WTC11 (cell line): ENCODE measurements at places on chromosomes 1 and 21.

- no peak for DNase-seq
Measured at GRCh38 chr1:22550021-22550420, 13.3 kb upstream of the EPHA8 start.

GRCh38 chr1:179034720-179035119 is 9.0 kb downstream of the FAM20B start:
- no peak for DNase-seq

DNA sequence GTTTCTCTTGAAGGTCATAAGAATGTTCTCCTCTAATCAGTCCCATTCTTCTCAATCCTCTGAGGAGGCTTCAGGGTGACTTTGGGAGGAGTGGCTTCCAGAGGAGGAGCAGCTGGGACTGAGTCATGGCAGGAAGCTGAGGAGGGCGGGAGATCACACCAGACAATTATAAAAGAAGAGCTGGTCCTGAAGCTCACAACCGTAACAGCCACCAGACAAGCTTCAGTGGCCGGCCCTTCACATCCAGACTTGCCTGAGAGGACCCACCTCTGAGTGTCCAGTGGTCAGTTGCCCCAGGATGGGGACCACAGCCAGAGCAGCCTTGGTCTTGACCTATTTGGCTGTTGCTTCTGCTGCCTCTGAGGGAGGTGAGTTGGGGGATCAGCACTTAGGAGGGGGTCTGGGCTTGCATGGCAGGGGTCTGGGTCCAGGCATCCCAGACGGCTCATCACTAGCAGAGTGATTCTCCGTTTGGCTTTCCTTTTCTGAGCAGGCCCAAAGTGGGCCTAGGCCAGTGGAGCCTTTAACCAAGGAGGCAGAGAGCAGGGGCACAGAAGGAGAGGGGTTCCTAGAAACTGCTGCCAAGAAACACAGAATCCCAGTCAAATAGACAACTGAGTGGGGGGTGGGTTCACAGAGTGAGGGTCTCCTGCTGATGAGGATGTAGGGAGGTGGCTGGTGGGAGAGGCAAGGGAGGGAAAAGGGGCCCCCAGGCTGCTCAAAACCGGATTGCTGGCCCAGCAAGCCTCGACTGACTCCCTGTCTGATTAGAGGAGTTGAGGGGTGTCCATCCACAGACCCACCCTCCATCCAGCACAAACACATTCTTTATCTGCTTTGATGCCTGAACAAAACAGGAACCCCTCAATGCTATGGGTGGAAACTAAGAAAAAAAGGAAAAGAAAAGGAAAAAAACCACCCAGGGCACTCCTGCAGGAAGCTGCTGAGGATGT is at the start of gene ECM1:
ECM1 (plus strand) TSS at position 198 of the 953 bp plus-strand sequence; CDS start at position 299, 101 bp downstream.
- no peak for DNase-seq

- peak; percentile 32 for DNase-seq
Measured at GRCh38 chr1:42966688-42967612, 8.3 kb upstream of the SLC2A1 start.

DNA sequence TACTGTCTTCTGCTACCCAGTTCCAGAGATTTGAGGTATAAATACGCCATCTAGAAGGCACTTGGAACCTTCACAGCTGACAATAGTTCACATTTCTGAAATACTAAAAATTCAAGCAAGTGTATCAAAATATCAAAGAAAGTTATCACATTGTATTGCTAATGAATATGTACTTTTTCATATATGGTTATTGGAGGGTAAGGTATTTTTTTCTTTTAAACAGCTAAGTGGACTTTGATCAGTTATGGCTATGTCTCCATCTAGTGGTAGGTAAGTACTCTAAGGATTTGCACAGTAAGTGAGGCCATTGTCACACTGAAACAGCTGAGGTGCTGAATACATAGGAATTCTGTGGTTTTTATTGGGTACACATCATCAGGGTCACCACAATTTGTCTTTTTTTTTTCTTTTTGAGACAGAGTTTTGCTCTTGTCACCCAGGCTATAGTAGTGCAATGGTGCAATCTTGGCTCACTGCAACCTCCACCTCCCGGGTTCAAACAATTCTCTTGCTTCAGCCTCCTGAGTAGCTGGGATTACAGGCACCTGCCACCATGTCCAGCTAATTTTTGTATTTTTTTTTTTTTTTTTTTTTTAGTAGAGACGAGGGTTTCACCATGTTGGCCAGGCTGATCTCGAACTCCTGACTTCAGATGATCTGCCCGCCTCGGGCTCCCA is 49.1 kb upstream of the CR2 start:
- DNase-seq, result no peak

DNA sequence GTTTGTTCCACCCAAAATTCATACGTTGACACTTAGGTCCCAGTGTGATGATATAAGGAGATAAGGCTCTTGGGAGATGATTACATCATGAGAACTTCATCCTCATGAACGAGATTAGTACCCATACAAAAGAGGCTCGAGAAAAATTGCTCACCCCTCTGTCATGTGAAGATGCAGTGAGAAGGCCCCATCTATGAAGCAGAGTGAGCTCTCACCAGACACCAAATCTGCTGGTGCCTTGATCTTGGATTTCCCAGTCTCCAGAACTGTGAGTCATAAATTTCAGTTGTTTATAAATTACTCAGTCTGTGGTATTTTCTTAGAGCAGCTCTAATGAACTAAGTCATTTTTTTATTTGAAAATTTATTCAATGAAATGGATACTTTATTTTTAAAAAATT is 42.6 kb upstream of the USP25 start:
- DNase-seq, result no peak

- peak; percentile 24 for DNase-seq
Measured at GRCh38 chr1:88890791-88891317, 513 bp downstream of the GTF2B start.

- DNase-seq, result no peak
Measured at GRCh38 chr1:229344139-229344538, 1.3 kb upstream of the CCSAP start.

DNA sequence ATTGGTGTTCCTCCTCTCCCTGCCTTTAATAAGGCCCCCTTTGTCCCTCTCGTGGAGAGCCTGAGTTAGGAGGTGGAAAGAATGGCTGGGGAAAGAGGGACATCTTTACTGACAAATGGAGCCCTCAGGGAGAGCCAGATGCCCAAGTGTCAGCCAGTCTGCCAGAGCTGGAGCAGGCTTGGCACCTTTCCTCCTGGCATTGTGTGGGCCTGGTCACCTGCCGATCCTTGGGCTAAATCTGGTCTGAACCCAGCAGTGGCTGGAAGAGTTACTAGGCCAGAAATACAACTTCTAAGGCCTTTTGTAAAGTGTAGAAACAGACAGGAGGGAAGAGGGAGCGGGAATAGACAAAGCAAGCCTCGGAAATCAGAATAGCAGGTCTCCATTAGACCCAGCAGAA is 24.9 kb downstream of the VANGL1 start:
- DNase-seq, result no peak

DNA sequence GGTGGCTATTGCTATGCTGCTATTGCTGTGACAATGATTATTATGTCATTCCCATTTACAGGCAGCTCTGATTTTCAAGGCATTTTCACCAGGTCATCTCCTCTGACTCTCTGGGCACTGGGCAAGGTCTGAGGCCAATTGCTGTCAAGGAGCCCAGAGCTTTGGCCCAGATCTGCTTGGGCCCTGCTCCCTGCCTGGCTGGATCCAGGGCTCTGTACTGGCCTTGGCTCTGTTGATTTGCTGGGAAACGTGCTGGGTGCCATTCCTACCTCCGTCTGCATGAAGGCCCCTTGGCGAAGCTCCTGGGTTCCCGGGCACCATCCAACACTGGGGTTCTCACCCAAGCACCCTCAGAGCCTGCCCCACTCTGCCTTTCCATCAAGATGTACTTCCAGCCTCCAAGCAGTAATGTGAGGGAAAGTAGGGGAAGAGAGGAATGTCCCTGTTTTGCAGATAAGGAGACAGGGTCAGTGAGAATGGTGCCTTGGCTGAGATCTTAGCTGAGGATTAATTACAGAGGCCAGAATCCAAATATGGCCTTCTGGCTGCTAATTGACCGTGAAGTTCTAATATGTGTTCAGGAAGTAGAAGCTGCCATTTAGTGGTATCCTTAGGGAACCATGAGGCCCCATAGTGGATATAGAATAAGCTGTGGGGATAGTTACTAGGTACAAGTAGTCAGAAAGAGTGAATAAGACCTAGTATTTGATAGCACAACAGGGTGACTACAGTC is 63.9 kb downstream of the HTR6 start:
- DNase-seq, result no peak

DNA sequence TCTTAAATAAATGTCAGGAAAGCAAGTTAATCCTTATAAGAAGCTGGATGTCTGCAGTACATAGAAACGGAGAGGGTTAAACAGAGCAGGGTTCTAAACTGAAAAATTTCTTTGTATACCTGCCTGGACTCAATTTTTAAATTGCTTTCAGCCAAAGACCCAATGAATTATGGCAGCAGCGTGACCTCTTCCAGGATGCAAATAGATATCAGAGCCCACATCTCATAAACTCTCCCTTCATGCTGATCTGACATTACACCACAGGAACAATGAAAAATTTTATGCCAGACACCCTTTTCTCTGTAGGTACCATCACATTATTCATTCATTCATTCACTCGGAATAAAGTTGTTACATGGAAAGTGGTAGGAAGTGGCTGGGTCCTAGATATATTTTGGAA is 236.4 kb downstream of the NUF2 start:
- no peak for DNase-seq

GRCh38 chr1:44425341-44426082 is 20.5 kb downstream of the RNF220 start:
- DNase-seq, result no peak

GRCh38 chr21:45295576-45296365 is 8.1 kb upstream of the POFUT2 start:
- DNase-seq, result no peak

DNA sequence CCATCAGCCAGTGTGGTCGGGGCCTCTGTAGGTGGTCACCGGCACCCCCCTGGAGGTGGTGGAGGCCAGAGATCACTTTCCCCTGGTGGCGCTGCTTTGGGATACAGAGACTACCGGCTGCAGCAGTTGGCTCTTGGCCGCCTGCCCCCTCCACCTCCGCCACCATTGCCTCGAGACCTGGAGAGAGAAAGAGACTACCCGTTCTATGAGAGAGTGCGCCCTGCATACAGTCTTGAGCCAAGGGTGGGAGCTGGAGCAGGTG is 961 bp downstream of the RBM15 start:
- no peak for DNase-seq

DNA sequence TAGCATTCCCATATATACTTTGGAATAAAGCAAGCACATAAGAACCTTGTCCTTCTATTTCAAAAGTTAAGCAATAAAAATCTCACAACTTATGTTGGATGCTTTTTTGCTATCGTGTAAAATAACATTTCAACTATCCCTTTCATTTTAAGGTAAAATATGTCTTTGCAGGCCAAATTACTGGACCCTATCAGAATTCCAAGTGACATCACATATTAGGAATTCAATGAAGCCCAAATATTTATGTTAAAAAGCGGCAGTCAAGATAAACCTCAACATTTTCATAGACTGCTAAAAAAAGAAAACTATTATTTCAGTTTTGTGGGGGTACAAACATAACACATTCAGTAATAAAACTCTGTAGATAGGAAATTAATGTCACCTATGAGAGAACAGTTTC is 252.0 kb downstream of the KCTD3 start:
- DNase-seq, result no peak

DNA sequence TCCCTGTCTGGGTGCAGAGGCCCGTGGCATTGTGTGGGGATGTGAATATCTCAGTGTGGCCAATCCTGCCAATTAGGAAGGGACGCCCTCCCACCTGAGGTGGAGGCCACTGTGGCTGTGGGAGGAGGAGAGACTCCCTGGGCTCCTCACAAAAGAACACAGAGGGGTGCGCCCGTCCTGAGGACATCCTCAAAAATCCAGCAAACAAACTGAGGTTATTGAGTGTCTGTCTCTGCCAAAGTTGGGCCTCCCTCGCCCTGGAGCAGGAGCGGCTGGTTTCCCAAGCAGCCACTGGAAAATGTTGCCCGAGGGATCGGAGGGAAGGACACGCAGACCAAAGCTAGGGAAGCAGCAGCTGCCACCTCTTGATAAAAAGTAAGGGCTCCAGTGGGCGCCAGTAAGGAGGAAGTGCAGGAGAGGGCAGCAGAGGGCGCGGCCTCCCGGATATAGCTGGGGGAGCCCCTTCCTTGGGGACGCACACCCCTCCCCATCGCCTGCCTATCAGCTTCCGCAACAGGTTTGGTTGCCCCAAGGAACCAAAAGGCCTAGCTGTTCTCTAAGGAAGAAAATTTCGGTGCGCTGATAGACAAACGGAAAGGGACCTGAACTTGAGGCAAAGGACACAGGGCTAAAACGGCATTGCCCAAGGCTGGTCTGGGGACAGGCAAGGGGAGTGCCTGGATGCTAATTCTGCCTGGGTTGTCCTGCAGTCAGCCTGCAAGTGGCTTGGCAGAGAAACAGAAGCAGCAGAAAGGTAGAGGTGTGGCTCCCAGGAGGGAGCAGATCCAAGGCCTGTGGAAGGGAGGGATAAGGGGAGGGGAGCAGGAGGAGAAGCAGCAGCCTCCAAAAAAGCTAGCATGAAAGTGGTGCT is 1.7 kb upstream of the GRIK3 start:
- DNase-seq, result peak; percentile 76

- no peak for DNase-seq
Measured at GRCh38 chr1:109395602-109396512, 1.9 kb downstream of the SORT1 start.

DNA sequence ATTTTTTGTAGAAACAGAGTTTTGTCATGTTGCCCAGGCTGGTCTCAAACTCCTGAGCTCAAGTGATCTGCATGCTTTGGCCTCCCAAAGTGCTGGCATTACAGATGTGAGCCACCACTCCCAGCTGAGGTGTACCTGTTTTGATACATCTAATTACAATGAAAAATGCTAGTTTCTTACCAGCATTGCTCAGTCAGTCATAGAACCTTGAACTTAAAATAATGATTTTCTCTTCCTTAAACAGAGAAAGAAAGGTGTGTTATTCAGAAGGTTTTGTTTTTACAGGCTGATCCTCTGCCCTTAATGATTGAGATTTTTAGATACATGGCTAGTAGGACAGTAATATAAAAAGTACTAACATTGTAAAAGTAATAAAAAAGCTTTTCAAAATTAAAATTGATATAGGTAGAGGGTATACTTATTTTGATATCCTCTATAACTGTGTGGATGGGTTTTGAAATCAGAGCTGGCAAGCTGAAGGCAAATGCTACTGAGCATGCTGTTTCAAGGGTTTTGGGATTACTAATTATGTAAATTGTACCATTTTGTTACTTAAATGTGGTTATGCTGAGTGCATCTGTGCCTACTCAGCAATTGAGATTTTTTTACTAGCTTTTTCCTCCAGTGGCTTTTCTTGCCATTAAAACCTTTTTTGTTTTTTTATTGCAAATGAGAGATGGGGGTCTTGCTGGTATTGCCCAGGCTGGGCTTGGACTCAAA is 16.1 kb downstream of the PRRC2C start:
- DNase-seq, result no peak

- peak; percentile 36 for DNase-seq
Measured at GRCh38 chr1:211517006-211517405, 25.0 kb upstream of the RD3 start.

GRCh38 chr1:25811384-25812082 is 8.2 kb upstream of the MTFR1L start:
- DNase-seq, result no peak

GRCh38 chr1:156641761-156642264 is at the start of gene BCAN:
TSS of gene BCAN (plus strand) at chr1:156642117. CDS start at chr1:156646055, 3,938 bp downstream.
- DNase-seq, result peak; percentile 73

- no peak for DNase-seq
Measured at GRCh38 chr1:33972676-33973395, 109.0 kb downstream of the HMGB4 start.

- no peak for DNase-seq
Measured at GRCh38 chr1:218108034-218108433, 177.1 kb upstream of the RRP15 start.

- no peak for DNase-seq
Measured at GRCh38 chr1:164591858-164592257, 32.9 kb downstream of the PBX1 start.
